NCI-H774 (cell line): ENCODE measurements at places on chromosomes 13 and 19.

DNA sequence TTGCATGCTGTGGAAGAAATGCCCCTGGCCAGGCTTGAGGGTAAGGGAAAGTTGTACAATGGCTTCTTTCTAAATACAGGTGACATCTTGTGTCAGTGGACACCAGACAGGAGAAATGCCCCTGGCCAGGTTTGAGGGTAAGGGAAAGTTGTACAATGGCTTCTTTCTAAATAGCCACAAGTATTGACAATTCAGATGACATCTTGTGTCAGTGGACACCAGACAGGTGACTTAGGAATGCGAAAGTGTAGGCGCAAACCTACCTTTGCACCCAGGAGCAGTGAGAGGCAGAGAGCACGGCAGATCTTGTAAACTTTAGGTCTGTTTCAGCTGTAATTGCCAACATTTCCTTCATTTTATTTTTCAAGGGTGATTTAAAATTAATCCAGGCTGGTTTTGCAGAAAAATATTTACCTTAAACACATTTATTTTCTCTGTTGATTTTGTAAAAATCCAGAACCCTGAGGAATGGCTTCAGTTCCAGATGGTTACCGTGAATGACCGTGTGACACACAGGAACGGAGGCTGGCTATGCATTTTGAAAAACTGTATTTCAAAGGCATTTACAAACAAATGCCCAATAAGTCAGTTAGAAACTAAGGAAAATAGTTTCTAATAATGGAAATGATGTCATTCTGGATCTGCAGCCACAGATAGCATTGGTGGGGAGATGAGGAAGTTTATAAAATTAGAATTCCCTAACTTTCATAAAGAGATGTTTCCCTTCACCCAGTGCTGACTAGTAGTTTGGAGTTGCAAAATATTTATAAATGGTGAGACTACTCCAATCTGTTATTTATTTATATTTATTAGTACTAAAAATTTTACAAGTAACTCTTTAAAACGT is 34.9 kb downstream of the TNFSF13B start:
- no peak for DNase-seq

DNA sequence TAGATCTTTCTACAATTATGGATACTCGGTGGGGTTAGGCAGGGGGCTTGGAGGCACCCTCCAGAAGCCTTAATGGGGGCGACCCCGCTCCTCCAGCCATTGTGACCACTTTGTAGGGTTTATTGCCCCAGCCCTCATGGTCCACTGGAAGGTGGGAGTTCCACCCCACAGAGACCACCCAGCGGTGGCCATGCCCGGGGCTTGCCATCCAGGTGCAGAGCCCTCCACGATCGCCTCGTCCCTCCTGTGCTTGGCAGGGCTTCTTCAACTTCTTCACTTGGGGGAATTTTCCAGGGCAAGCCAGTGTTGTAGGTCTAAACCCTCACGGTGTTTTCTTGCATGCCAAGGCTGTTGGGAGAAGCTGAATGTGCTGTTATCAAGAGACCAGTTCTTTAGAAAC is 16.1 kb downstream of the ZNF536 start:
- no peak for DNase-seq

DNA sequence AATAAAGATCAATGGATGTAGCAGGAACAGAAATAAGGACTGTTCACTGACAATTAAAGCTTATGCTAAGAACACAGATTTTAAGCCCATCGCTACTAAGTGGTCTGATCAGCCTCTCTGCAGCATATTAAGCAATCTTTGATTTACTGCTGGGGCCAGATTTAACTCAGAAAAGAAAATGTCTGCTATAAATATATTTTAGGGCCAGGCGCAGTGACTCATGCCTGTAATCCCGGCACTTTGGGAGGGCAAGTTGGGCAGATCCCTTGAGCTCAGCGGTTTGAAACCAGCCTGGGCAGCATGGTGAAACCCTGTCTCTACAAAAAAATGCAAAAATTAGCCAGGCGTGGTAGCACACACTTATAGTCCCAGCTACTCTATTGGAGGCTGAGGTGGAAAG is 43.0 kb downstream of the METTL21C start:
- DNase-seq, result no peak

GRCh38 chr13:63435667-63436324 is 2020.1 kb upstream of the PCDH20 start:
- DNase-seq, result no peak

GRCh38 chr13:65264066-65264465 is 1966.1 kb downstream of the PCDH9 start:
- DNase-seq, result no peak

GRCh38 chr13:94335761-94336526 is 143.5 kb downstream of the DCT start:
- no peak for DNase-seq

DNA sequence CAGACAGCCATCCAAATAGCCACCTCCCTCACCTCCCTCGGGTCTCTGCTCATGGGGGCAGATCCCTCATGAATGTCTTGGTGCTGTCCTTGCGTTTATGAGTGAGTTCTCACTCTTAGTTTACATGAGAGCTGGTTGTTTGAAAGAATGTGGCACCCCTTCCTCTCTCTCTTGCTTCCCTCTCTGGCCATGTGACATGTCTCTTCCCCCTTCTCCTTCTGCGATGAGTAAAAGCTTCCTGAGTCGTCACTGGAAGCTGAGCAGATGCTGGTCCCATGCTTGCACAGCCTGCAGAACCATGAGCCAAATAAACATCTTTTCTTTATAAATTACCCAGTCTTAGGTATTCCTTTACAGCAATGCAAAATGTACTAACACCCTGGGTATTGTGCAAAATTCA is 208.7 kb downstream of the LACC1 start:
- DNase-seq, result no peak

GRCh38 chr13:90276216-90276615 is 1071.3 kb upstream of the MIR17HG start:
- no peak for DNase-seq

- DNase-seq, result no peak
Observed at GRCh38 chr19:40774916-40775631, at the start of gene MIA. Gene MIA, plus strand, starts transcription at chr19:40775521. Its CDS starts 22 bp downstream, at chr19:40775543.

DNA sequence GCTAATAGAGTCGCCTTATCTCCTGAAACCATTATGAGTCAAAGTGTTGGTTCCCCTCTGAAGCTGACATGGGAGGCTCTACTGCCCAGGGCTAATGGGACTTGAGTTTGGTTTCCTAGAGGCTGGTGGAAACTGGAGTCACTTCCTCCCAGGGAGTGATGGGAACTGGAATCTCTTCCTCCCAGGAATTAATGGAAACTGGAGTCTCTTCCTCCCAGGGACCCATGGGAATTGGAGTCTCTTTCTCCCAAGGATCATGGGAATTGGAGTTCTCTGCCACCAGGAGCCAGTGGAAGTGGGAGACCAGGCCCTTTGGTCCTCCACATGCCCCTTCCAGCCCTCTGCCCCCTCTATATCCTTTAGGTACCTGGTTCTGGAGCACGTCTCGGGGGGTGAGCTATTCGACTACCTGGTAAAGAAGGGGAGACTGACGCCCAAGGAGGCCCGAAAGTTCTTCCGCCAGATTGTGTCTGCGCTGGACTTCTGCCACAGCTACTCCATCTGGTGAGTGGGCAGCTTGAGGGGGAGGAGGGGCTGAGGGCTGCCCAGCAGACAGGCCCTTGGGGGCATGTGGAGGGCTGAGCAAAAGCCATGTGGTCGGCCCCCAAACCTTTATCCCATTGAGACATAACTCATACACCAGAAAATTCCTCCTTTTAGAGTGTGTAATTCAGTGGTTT is 5.5 kb downstream of the BRSK1 start:
- DNase-seq, result no peak

DNA sequence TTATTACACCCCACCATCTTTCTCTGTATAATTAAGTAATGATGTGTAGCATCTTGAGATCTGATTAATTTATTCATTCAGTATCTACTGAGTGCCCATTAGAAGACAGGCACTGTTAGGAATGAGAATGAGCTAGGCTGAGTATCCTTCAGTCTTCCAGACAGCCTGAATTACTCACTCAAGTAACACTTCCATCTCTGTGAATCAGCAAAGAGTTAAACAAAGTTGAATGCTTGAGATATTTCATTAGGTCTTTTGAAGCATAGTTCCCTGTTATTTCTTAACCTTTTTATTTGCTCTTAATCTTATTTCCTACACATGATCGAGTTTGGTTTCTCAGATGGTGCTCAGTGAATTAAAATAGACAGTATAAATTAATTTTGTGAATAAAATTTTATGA is 413.7 kb downstream of the DCT start:
- no peak for DNase-seq

DNA sequence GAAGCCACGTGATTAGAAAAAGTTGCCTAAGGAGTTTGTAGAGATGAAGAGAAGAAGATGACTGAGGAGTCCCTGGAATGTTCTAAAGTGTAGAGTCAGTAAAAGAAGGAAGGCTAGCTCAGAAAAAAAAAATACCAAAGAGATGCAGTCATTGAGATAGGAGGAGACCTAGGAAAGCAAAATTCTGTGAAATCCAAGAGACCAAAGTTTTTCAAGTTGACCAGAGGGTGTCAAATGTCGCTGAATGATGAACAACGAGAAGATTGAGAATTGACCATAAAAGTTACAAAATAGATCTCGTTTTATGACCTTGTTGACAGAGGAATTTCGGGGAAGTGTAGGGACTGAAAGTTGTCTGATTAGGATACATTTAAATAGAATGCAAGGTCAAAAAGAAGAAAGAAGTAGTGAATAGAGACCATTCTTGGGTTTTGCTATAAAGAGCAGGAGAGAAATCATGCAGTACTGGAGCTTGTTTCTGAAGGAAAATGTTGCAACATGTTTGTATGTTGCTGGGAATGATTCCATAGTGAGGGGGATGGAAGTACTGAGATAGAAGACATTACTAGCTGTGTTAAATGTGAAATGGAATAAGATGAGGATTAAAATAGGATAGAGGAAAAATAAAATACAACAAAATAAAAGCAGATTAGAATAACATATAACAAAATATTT is 30.2 kb upstream of the HTR2A start:
- no peak for DNase-seq
